ENCODE measurements at places on chromosomes 2 and 18. TPM values are rescaled to one million over a fixed set of nuclear protein-coding genes. Genes with fewer than 3 reads are reported as not detected.

The TMEM169 gene
- 2.0 TPM for total RNA-seq

The ERMN gene
- total RNA-seq: 0.82 TPM

The FASTKD2 gene
- 31.3 TPM for total RNA-seq

The PPP1R1C gene
- total RNA-seq: not detected

The IL18R1 gene
- 26.6 TPM for total RNA-seq

The VWC2L gene
- total RNA-seq: not detected

The PTCD3 gene
- total RNA-seq: 175 TPM

Data from activated CD4-positive, alpha-beta memory T cell treated with anti-CD3 and anti-CD28 coated beads for 36 hours (primary cell).